ENCODE measurements at places on chromosomes 7 and 10. TPM values are rescaled to one million over a fixed set of nuclear protein-coding genes. Genes with fewer than 3 reads are reported as not detected.

DNA sequence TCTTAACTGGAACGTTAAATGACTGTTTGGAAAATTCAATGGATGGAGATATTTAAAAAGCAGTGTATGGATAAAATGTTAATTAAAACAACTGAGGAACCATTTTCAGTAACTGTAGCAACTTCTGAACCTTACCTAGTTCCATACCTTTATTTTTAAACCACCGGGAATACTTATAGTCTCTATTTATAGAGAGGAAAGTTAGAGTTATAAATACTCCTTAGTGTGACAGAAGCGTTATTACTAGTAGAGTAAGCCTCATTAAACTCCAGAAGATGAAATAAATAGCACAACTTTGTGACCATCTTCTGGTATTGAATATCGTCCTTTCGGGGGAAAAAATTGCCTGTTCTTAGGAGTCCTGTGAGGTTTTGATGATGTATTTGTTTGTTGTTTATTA, 114.9 kb downstream of the LCOR start:
- no peak for DNase-seq

GRCh38 chr10:62127975-62128374, 140.7 kb downstream of the RTKN2 start:
- DNase-seq = no peak

The FRMD4A gene
- 2.7 TPM for total RNA-seq

DNA sequence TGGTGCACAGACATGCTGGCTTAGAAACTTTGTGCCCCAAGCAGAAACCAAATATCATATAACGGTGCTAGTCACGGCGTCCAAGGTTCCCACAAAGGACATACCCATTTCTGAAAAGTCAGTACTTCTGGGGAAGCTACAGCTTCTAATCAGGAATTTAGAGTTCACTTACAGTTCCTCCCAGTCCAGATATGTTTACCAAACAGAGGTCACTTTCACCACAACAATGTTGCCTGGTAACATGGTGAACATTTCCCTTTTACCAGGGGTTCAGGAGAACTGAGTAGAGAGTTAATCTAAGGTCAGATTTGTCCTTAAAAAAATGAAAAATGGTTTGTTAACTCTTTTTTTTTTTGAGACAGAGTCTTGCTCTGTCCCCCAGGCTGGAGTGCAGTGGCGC, 265.9 kb upstream of the MKLN1 start:
- no peak for DNase-seq

The ENTPD1 gene
- total RNA-seq = 13.8 TPM

The STN1 gene
- 53.7 TPM for total RNA-seq

The HYCC1 gene
- total RNA-seq = 19.6 TPM

GRCh38 chr10:26436848-26437247, 1.3 kb upstream of the APBB1IP start:
- DNase-seq = no peak

DNA sequence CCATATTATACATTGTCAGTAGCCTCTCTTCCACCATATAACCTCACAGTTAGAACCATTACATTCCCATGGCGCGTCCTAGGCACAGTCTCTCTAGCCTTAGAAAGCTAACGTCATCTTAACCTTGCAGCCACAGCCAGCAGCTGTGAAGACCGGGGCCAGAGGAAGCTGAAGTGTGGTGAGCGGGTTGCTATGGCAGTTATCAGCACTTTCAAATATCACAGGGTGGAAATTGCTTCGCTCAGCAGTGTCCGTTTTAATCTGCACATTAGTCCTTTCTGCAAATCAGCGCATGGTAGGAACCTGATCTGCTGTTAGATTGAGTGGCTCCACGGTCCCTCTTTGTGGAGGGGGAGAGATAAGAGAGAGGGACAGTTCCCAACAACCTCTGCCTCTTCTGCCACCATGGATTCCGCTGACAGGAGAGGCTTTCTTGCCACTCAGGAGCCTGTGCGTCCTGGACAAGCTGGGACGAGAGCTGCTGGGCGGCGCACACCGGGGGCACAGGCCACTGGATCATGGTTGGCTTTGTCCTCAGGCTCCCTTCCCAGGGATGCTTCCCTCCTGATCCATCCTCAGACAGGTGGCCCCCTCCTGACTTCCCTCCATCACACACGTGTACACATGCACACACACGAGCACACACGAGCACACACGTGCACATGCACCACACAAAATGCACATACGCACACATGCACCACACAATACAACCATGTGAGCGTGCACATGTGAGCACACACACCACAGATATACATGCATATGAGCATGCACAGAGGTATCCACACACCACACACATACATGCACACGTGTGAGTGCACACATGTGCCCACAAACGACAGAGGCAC, 93.8 kb downstream of the WDR37 start:
- no peak for DNase-seq

- DNase-seq = no peak
Measured at GRCh38 chr10:11086177-11086840, 68.6 kb downstream of the CELF2 start.

The DNAH11 gene
- 0.97 TPM for total RNA-seq

The ST8SIA6 gene
- 4.1 TPM for total RNA-seq

The MRLN gene
- total RNA-seq = not detected

GRCh38 chr7:18978108-18978495, 139.3 kb downstream of the TWIST1 start:
- no peak for DNase-seq

- DNase-seq = no peak
Measured at GRCh38 chr10:34801097-34801733, 13.9 kb downstream of the PARD3 start.

- DNase-seq = no peak
Measured at GRCh38 chr10:131274133-131274880, 37.2 kb downstream of the TCERG1L start.

DNA sequence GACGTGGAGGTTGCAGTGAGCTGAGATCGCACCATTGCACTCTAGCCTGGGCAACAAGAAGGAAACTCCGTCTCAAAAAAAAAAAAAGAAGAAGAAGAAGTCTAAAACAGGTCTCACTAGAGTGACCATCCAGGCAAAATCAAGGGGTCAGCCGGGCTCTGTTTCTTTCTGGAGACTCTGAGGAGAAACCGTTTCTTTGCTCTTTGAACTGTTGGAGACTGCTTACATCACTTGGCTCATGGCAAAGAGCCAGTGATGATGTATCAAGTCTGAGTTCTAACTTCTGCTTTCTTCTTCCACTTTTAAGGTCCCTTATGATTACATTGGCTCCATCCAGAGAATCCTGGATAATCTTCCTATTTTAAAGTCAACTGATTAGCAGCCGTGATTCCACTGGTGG, 306.8 kb downstream of the WDR11 start:
- DNase-seq = no peak

DNA sequence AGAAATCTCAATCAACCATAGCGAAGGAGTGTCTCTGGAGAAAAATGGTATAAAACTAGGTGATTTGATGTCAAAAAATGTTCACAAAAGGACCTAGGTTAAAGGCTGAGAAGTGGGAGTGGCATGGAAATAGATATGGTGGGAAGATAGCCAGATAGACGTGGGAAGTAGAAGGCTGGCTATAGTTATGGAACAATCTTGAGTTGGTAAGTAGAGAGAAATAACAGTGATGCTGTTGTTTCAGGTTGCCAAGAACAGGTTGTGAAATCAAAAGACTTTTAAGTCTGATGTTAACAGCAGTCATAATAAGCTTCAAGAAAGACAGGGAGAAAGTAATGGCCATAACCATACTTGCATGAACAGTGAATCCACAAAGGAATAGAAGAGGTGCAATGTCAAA, 106.1 kb upstream of the RSU1 start:
- DNase-seq = no peak

The MCM7 gene
- 119 TPM for total RNA-seq

Measured in T-helper 17 cell (primary cell).